ENCODE measurements at places on chromosomes 5 and 9.

DNA sequence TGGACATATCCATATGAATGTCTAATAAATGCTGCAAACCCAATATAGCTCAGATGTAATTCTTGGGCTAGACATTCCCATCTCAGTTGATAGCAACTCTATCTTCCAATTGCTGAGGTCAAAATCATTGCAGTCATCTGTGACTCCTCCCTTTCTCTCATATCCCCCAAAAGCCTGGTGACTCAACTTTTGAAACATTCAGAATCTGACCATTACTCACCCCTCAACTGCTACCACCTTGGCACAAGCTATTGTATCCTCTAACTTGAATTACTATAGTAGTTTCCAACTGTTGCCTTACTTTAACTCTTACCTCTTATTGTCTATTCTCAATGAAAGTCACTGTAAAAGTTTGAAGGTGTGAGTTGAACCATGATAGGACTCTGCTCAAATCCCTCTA lies 600.1 kb upstream of the RGMB start:
- DNase-seq, result no peak

GRCh38 chr9:715743-716400 lies 125.6 kb upstream of the DMRT1 start:
- DNase-seq, result no peak

- no peak for DNase-seq
These were observed 194.3 kb downstream of the PALM2AKAP2 start for GRCh38 chr9:109974143-109974917.

- DNase-seq, result no peak
These were observed 25.3 kb downstream of the PHF2 start for GRCh38 chr9:93601666-93602065.

- DNase-seq, result no peak
These were observed 81.9 kb downstream of the APBA1 start for GRCh38 chr9:69590266-69590665.
